MV-4-11 (cell line): ENCODE measurements at places on chromosomes 12 and 14.
A peak's percentile ranks its signal among the peaks of the same experiment; 100 is the strongest.

- no peak for DNase-seq
These were observed 2.0 kb upstream of the LRP1-AS start for GRCh38 chr12:57149245-57149900.

DNA sequence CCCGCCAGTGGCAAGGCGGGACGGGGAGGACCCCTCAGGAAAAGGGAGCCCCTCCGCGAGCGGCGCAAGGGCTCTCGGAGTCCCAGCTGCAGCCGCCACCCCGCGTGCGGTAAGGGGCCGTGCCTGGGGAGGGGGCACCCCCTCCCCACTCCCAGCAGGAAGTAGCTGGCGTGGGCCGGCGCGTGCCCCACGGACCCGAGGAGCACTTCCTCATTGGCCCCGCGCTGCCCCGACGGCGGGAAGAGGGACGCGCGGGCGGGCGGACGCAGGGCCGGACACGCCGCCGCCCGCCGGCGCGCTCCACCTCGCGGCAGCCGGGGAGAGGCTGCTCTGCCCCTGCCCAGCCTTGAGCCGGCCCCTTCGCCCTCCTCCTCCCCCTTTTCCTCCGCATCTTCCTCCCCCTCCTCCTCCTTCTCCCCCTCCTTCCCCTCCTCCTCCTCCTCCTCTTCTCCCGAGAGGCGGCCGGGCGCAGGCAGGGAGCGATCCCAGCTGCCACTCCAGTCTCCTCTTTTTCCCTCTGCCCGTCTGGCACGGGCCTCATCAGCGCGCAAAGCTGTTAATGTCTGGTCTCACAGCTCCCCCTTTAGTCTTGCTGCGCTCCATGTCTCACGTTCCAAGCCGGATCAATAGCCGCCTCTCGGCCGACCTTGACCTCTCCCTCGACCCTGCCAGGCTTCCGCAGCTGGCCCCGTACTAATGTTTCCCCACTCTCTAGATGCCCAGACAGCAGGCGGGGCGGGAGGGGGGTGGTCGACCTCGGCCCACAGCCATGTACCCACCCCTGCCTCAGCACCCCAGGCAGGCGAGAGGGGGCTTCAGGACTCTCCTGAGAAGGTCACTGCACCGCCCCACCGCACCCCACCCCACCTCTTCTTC, 2.6 kb upstream of the BCL11B start:
- DNase-seq: peak; percentile 67

GRCh38 chr14:91058042-91058581, 2.3 kb downstream of the RPS6KA5 start:
- peak; percentile 68 for DNase-seq

GRCh38 chr14:61561657-61562276, 133.5 kb upstream of the HIF1A start:
- peak; percentile 28 for DNase-seq

GRCh38 chr14:53744857-53745256, 211.8 kb downstream of the BMP4 start:
- no peak for DNase-seq

- peak; percentile 40 for DNase-seq
These were observed 176.6 kb downstream of the FOXN3 start for GRCh38 chr14:89240414-89240813.

DNA sequence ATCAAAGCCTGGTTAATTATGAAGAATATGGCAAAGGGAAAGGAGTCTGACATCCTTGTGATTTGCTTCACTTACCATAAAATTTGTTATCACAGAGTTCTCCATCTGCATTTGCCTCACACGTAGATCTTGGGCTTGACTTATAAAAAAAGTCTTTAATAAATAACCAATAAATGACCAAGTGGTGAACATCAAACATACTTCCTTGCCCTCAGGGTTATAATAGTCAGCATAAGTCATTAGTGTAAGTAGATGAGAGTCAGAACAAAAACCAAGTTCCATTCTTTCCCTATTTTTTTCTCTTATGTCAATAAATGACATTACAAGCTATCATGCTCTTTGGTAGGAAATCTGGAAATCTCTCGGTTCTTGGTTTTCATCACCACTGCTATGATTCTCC, 635.4 kb upstream of the ATXN7L3B start:
- no peak for DNase-seq

DNA sequence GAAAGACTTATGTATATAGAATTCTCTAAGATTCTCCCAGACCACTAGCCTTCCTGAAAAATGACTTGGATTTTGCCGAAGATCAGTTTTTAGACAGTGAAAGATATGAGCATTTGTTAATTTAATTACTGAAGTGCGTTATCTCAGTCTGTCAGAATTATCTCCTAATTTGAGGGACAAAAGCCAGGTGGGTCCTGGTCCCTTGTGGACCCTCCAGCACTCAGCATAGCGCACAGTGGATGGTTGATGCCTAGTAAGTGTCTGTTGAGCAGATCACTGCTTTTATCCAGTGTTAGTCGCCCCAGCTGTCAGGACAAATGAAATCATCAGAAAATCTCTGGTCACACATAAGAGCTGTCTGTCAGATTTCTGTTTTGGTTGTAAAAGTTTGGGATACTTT, 80.4 kb downstream of the EML1 start:
- no peak for DNase-seq
